ENCODE measurements at places on chromosomes 1 and 21.

DNA sequence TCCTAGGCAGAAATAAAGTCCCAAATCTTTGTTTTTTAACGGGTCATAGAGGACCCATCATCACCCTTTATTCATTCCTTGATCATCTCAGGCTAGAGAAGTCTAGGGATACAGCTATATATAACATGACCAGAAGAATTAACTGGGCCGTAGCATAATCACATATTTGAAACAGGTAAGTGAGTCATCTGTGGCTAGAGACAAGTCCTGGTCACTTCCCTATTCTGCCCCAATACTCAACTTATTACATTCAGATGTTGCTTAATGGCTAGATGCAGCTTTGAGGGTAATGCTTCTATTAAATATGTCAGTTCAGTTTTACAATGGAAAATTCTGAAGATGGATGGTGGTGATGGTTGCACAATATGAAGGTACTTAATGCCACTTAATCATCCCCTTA is 47.0 kb downstream of the EXO1 start:
- DNase-seq = no peak

DNA sequence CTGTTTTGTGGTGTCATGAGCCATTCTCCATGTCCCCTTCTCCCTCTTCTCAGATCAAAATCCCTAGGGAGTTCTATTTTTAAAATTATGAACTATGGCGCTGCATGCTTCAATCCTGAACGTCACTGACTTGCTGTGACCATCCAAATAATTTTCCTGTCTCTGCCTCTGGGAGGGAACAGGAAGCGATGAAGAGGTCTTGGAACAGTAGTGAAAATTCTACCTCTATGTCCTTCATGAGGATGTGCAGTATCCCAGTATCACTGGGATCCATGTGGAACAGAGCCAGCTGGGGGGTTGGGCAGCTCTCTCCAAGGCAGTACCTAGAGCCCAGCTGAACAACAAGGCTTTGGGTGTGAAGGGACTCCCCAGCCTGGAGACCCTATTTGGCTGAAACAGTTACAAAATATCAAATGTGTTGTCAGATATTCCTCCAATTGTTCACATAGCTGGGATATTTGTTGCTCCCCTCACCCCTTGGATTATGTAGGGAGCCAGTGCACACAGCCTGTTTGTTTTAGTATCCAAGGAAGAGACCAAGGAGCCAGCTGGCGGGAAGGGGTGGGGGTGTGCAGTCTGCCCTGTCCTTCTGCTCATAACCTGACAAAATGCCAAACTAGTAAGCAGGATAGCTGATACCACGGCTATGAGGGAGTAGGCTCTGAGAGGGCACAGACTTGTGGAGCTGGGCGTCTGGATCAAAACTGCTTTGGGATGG is 7.6 kb downstream of the DCLRE1B start:
- no peak for DNase-seq

- no peak for DNase-seq
These were observed 316.9 kb upstream of the SGIP1 start for GRCh38 chr1:66217021-66217420.

DNA sequence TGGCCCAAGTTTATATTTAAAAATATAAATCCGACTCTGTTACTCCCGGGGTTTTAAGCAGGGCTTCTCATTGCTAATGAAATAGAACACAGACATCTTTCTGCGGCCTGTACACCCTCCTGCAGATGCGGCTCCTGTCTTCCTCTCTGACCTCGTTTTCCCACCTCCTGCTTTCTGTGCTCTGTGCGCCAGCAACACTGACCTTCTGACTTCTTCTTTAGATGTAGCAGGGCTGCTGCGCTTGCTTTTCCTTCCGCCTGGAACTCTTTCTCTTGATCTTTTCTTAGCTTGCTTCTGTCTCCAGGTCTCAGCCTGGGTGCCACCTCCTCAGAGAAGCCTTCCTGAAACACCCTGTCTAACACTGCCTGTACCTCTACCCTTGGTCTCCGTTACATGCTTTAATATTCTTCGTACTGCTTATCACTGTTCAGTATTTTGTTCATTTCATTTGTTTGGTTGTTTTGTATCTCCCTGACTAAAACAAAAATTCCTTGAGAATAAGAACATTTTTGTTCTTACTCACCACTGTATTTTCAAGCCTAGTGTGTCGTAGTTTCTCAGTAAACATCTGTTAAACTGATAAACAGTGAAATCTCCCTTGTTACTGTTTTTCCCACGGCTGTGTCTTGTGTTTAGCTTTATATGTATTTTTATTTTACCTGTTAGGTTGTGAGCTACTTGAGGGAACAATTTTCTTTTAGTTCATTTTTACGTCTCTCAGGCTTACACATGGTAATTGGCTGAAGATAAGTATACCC is 79.0 kb downstream of the ST3GAL3 start:
- DNase-seq = no peak

DNA sequence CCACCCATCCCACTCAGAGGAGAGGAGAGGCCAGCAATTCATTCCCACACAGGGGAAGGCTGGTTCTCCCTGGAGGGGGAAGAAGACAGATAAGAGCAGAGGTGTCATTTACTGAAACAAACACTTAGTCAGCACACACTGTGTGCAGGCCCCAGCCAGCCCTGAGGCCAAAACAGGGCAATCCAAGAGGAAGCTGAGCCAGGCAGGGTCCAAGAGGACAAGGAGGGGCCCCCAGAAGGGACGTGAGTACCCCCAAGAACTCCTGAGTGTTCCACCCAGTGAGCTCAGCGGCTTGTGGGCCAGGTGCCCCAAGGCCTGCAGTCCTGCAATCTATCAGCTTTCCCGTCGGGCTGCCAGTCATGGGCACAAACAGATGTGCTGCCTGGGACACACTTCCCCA is 15.8 kb downstream of the ADGRB2 start:
- no peak for DNase-seq

GRCh38 chr1:224521904-224522734 is 87.5 kb upstream of the WDR26 start:
- DNase-seq = no peak
